ENCODE measurements at places on chromosomes 13 and 19. TPM values are rescaled to one million over a fixed set of nuclear protein-coding genes. Genes with fewer than 3 reads are reported as not detected.

GRCh38 chr19:14672188-14672872 lies 2.3 kb downstream of the ADGRE3 start:
- ATAC-seq: no peak

DNA sequence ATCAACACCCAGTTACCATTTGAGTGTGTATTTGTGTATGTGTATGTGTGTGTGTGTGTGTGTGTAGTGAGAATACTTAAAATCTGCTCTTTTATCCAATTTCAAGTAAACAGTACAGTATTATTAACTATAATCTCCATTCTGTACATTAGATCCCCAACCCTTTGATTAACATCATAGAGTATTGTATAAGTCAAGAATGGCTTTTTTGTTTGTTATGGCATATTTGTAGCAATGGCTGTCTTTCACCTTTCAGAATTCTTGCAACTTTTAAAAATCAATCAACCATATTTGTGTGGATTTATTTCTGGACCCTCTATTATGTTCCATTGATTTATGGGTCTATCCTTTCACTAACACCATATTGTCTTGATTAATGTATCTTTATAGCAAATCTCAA lies 779.3 kb upstream of the MIR17HG start:
- ATAC-seq: no peak

- ATAC-seq: peak; percentile 62
These were observed 407.8 kb downstream of the KLF5 start for GRCh38 chr13:73466561-73466960.

GRCh38 chr13:39433651-39434050 lies 169.3 kb downstream of the LHFPL6 start:
- no peak for ATAC-seq

- no peak for ATAC-seq
These were observed 65.0 kb upstream of the FNDC3A start for GRCh38 chr13:48910686-48911085.

GRCh38 chr13:92122186-92122853 lies 723.9 kb downstream of the GPC5 start:
- ATAC-seq: no peak

DNA sequence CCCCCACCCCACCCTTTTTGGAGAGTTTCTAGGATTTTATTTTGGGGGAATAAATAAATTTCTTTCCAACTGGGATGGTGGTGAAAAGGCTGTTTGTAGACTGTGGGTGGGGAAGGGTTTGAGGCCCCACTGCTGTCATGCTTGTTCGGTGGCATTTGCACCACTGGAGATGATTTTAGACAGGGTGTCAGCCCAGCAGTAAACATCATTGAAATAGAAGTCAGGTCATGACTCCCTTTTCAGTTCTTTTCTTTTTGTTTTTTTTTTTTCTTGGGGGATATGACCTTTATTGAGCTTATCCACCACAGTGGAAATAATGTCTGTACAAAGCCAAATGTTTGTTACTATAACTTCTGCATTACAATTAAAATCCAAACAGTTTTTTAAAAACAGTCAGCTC lies 14.1 kb downstream of the UBAC2 start:
- ATAC-seq: no peak

DNA sequence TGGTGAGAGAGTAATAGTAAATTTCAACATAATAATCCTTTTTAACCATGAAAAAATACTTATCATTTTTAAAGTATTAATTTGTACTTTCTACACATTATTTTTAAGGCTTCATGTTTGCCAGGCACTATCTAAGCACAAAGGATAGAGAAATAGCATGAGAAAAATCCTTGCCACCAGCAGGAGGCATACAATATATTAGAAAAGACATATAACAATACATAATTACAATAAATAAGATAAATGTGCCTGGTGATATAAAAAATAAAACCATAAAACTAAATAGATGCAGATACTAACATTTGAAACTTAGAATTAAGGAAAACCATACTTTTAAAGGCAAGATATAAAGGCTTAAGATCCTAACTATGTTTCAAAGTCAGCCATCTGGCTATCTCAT lies 1256.4 kb downstream of the DIAPH3 start:
- ATAC-seq: no peak

DNA sequence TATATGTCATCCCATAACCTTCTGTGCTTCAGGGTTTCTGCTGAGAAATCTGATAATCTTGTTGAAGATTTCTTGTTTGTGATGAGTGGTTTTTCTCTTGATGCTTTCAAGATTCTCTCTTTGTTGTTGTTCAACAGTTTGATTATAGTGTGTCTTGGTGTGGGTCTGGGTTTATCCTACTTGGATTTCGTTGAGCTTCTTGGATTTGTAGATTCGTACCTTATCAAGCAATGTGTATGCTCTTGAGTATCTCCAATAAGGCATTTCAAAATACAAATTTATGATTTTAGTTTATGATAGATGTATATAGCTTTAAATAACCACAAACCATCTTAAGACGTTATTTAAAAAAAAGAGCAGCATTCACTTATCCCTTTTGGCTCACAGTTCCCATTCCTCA lies 57.5 kb downstream of the URI1 start:
- no peak for ATAC-seq

DNA sequence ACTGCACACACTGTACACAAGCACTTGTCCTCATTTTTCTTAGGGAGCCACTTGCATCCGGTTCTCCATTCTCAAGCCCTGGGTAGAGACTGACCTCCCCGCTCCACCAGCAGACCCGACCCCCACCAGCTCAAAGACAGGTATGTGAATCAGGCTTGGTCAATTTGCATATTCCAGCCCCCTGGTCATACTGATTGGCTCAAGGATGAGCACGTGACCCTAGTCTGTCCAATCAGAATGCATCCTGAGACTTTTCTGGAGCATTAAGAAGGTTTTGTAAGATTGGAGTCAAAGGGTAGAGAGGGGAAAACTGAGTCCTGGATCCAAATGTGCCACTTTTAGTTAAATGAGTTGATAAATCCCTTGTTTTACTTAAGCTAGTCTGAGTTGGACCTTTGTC lies 34.1 kb downstream of the NOTCH3 start:
- peak; percentile 5 for ATAC-seq

DNA sequence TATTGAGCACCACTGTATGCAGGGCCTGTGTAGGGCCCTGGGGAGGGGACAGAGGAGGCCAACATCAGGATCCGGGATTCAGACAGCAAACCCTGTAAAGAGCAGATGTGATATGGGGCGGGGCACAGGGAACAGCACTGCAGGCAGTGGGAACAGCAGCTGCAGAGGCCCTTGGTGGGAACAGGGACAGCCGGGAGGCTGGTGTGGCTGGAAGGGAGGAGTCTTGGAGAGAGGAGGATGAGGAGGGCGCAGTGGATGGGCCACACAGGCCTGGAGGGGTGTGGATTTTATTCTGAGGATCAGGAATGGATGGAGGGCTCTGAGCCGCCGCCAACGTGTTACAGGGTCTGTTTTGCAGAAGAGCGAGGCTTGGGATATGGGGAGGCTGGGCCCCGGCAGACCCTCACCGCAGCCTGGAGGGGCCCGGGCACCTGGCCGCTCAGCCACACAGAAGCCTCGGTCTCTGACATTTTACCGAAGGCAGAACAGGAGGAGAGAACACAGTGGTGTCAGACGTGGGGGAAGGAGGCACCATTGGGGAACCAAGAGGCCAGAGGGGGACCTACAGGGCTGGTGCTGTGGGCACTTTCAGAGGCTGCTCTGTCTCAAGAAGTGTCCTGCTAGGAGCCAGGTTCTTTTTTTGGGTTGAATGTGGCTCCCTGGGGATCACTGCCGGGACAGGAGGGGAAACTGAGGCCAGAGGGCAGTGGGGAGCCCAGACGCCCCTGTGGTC lies 6.9 kb downstream of the EFNA2 start:
- no peak for ATAC-seq

DNA sequence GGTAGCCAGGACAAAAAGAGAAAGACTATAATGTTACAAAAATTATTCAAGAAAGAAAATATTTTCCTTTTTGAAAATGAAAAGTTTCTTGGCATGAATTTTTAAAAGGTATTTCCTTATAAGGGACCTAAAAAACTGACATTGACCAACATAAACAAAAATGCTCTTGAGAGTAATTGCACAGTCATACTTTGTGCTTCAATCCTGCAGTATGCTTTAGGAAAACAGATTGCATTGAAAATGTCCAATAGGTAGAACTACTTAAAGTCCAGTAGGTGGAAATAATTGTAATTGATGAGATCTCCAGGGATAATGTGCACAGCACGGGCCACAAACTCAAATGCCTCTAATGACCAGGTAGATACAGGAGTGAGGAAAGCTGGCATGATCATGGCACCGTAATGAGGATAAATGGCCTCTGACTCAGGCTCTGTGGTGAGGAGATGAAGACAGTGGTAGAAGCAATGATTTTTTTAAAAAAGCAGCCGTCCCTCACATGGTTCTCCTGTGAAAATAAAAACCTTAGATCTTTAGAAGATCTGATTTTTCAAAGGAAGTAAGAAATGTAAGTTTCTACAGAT lies 278.0 kb downstream of the ITGBL1 start:
- ATAC-seq: no peak

- ATAC-seq: peak; percentile 36
These were observed 32.4 kb upstream of the SPATA13 start for GRCh38 chr13:24128112-24128511.

DNA sequence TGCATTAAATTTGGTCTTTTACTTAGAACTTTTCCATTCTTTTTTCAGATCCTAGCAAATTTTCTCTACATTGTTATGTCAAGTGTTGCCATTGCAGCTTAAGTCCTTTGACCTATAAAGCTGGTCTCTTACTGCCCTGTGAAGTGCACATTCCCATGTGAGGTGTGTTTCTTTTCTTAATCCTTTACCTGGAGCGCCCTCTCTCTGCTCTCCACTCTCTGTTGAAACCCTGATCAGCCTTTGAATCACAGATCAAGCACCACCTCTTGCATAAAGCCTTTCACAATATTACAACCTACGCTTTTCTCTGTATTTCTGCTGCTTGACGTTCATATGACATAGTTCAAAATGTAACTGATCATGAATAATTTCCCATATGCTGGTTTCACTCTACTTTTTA lies 84.8 kb downstream of the PCDH17 start:
- no peak for ATAC-seq

- peak; percentile 10 for ATAC-seq
These were observed at the start of gene C19orf38 for GRCh38 chr19:10848230-10848856. TSS of gene C19orf38 (plus strand) at chr19:10848415. CDS start at chr19:10848509, 94 bp downstream.

GRCh38 chr13:82036602-82037001 lies 1695.7 kb upstream of the SPRY2 start:
- no peak for ATAC-seq

- no peak for ATAC-seq
These were observed 8.5 kb upstream of the SLC25A15 start for GRCh38 chr13:40780822-40781401.

- ATAC-seq: no peak
These were observed 227.0 kb upstream of the SLITRK5 start for GRCh38 chr13:87444135-87444534.

DNA sequence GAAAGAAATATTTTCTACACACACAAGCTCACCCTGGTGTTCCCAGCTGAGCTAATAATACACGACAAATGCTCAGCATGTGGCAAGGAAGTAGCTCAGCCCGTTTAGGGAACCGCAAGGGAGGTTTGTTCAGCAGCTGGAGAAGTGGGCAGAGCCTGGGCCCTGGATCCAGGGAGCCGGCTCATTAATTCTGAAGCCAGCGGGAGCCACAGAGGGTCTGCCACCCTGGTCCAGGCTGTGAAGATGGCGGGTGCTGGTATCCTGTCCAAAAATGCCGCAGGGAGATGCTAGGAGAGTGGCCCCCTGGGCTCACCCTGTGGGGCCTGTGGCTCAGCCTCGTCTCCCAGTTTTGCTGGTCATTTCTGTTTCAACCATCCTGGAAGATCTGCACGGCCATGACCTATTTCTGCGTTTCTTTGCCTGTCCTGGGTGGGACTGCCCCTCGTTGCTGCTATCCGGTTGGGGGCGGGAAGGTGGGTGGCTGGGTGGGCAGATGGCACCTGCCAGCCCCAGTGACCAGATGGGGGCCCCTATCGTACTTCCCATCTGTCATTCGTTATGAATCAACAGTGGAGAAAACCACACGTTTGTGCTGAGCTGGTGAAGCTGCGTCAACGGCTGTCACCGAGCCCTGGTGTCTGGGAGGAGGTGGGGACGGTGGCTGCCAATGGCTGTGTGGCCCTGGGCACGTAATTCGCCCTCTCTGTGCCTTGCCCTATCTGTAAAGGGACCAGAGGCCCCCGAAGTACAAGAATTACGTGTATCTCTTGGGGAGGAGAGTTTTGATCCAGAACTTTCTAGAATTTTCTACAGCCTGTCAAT lies 2.7 kb upstream of the GNA15 start:
- no peak for ATAC-seq

The POU2F2 gene
- total RNA-seq: 1.00 TPM

The ZNF274 gene
- 19.5 TPM for total RNA-seq

The TIMM50 gene
- total RNA-seq: 55.6 TPM

The ADGRE2 gene
- 1.5 TPM for total RNA-seq

The TFPT gene
- total RNA-seq: 8.8 TPM

The GPATCH1 gene
- total RNA-seq: 3.9 TPM

The CCDC70 gene
- total RNA-seq: not detected

The ZNF433 gene
- total RNA-seq: 4.0 TPM

The IRGC gene
- total RNA-seq: not detected

The CGB5 gene
- total RNA-seq: not detected

The MVB12A gene
- total RNA-seq: 49.9 TPM

The ZNF738 gene
- total RNA-seq: 3.6 TPM

The GGN gene
- not detected for total RNA-seq

The ZNF841 gene
- 8.2 TPM for total RNA-seq

Measured in esophagus mucosa (tissue), 1 donor.